ENCODE measurements at places on chromosomes 5 and 9.

GRCh38 chr5:54867310-54867944, 118.0 kb downstream of the ESM1 start:
- DNase-seq: no peak

- DNase-seq: no peak
Observed at GRCh38 chr5:172679628-172680212, 38.7 kb downstream of the NEURL1B start.

DNA sequence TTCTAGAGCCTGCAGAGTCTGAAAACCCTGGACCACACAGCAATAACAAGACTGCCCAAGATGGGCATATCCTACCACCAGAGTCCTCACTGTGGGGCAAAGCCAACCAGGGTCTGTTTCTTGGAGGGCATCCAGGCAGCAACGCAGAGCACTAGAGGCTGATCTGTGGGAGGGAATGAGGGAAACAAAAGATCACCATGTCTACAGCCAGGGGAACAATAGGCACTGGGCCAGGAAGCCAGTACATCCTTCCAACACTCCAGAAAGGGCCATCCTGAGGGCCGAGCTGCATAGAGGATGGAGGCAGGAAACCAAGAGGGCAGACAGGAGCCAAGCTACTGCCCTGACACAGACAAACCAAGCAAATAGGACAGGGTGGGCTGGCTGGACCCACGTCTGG, 416.1 kb upstream of the IRX4 start:
- DNase-seq: no peak

GRCh38 chr5:14343376-14343775, 200.2 kb downstream of the TRIO start:
- no peak for DNase-seq

- no peak for DNase-seq
Observed at GRCh38 chr5:56207537-56207936, 25.6 kb downstream of the ANKRD55 start.

GRCh38 chr9:136020671-136021070, 59.5 kb upstream of the UBAC1 start:
- no peak for DNase-seq

- DNase-seq: no peak
Observed at GRCh38 chr5:1926471-1927341, 44.0 kb upstream of the IRX4 start.

DNA sequence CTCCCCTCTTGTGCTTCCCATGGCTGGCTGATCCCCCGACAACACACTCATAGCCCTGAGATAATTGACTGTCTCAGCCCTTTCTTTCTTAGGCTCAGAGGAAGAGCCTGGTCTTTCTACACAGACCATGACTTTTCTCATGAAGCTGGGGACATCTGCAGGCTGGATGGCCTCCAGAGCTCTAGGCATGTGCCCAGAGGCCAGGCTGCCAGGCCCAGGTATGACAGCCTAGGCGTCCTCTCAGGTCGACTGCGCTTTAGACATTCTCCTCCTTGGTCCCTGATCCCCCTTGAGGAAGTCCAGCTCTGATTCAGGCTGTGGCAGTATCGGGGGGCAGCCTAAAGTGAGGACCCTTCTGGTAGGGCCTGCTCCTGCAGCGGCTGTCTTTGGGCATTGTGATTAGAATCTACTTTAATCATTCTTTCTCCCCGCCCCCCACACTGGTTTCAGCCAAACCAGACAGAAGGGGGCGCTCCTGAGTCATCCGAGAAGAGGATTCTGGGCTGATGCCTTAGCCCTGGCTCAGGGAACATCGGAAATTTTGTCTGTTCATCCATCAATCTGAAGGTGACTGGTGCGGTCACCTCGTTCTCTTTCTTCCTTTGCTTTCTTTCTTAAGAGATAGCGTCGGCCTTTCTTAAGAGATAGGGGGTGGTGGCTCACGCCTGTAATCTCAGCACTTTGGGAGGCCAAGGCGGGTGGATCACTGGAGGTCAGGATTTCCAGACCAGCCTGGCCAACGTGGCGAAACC, 66.5 kb upstream of the HSPA9 start:
- peak; percentile 45 for DNase-seq

- DNase-seq: no peak
Observed at GRCh38 chr5:150578781-150579461, 61.5 kb upstream of the SYNPO start.

DNA sequence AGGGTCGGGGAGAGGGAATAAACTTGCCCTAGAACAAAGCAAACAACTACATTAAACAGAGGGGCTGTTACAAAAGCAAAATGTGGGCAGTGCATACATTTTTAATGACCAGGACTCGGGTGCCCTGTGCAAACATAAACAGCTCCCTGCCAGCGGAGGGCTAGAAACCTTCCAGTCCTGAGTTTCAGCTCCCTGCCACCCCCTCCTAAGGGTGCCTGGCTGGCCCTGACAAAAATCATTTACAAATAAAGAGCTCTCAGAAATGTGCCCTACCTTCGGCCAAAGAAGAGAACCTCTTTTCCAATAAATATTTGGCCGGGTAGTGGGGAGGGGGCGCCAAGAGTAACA, 29.5 kb downstream of the FOXD1 start:
- DNase-seq: no peak

DNA sequence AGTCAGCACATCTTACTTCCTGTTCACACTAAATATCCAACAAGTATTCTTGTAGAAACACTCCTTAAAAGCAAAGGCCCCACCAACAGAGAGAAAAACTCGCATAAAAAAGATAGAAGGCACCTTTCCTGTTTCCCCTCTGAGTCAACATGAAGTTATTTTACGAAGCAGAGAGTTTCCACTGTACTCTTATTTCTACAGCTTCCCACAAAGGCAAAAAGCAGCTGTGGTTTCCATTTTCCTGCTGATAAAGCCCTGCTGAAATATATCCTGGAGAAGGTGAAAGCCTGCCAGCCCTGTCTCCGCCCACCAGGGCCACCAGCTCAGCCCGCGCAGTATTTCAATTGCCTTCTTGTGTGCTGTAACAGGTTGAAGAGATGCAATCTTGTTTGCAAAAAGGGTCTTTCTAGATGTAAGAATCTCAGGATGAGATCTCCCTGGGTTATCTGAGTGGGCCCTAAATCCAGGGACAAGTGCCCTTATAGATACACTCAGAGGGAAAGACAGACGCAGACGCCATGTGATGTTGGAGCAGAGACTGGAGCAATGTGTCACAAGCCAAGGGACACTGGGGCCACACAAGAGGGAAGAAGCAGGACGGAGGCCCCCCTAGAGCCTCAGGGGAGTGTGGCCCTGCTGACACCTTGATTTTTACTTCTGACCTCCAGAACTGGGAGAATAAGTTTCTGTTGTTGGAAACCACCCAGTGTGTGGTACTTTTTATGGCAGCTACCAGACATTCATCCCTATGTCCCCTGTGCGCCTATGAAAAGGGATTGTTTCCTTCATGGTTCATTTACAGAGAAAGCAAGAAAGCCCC, 19.9 kb downstream of the SEMA4D start:
- no peak for DNase-seq

GRCh38 chr9:93185266-93186214, 1.6 kb downstream of the WNK2 start:
- DNase-seq: no peak

- DNase-seq: peak; percentile 65
Observed at GRCh38 chr5:36403632-36404311, 102.1 kb upstream of the RANBP3L start.

Data from smooth muscle cell of the brain vasculature (primary cell).